ENCODE measurements at places on chromosomes 2 and 18. TPM values are rescaled to one million over a fixed set of nuclear protein-coding genes. Genes with fewer than 3 reads are reported as not detected.
A peak's percentile ranks its signal among the peaks of the same experiment; 100 is the strongest.

GRCh38 chr2:200377355-200378336 is 71.2 kb downstream of the SPATS2L start:
- peak overlapping the region; percentile 40 for H3K4me3 ChIP-seq
- no peak for DNase-seq
- H3K4me1 ChIP-seq: peaks cover 91% of the 10 kb centered on the region
- no peaks in the 10 kb centered on the region for H3K36me3 ChIP-seq

C2orf78 gene
- total RNA-seq: not detected

DNA sequence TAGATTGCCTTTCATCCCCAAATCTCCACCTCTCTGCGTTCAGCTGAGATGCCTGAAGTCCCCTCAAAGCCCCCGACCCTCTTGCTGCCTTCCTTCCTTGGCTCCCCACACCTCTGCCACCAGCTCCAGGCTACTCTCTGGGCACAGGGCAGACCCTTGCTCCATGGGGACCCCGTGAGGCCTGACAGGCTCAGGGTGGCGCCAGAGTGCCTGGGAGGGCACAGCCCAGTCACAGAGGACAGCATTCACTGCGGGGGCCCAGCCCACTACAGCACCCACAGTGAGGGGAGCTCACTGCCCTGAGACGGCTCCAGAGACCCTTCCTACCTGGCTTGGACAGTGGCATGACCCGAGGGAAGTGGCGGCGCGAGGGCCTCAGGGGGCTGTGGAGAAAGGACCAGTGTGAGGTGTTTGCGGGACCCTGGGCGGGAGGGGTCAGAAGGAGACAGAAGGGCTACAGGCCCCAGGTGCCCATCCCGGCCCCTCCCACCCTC is 51.0 kb downstream of the AQP12A start:
- H3K27ac ChIP-seq: no peak overlapping the region
- no peaks in the 10 kb centered on the region for H3K4me1 ChIP-seq
- no peak for DNase-seq
- no peak overlapping the region for H3K4me3 ChIP-seq
- H3K36me3 ChIP-seq: no peaks in the 10 kb centered on the region
- no peaks in the 10 kb centered on the region for H3K27me3 ChIP-seq

FARSB gene
- total RNA-seq: 31.6 TPM

GRCh38 chr2:219378163-219378851 is 9.4 kb downstream of the DNPEP start:
- H3K27me3 ChIP-seq: no peaks in the 10 kb centered on the region
- H3K4me1 ChIP-seq: no peaks in the 10 kb centered on the region
- no peak for DNase-seq
- H3K4me3 ChIP-seq: no peak overlapping the region

DNA sequence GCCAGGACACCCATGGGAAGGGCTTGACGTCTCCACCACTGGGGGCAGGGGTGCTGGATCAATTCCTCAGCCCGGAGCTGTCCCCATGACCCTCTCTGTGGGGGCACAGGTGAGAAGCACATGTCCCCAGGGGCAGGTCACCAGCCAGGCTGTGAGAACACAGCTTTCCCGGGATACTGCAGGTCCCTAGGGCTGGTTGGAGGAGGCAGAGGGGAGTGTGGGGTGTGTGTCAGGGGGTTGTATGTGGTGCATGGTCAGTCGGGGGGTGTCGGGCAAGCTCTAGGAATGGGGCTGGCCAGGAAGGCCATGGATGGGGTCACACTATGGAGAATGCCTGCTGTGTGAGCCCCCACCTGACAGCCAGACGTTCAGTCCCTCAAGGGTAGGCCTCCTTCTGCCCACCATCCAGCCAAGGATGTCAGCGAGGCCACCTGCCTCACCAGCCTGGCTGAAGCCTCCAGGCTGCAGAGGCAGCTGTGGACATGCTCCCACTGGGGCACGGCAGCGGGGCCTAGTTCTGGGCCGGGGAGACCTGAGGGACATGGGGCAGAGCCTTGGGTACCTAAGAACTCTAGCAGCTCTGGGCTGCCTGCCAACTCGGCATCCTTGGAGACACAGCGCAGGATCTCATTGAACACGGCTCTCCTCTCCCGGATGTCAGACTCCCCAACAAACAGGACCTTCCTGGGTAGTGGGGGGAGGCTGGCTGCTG is 10.3 kb downstream of the HS1BP3 start:
- DNase-seq: no peak
- H3K27ac ChIP-seq: no peak overlapping the region
- no peak overlapping the region for H3K4me3 ChIP-seq
- H3K36me3 ChIP-seq: no peaks in the 10 kb centered on the region

DNA sequence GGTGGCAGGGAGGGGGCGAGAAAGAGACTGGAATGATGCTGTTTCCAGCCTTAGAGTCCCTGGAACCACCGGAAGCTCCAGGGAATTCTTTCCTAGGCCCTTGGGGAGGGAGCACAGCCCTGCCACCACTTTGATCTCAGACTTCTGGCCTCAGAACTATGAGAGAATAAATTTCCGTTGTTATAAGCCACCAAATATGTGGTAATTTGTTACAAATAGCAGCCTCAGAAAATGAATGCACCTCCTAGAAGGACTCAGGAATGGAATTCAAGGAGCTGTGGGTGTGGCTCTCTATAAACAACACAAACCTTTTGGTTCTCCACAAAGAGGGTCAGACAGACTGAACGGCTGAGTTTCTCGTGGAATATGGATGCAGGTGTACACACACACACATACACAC is 144.5 kb downstream of the ACKR3 start:
- no peaks in the 10 kb centered on the region for H3K36me3 ChIP-seq
- H3K27ac ChIP-seq: no peak overlapping the region
- no peaks in the 10 kb centered on the region for H3K4me1 ChIP-seq
- no peak for DNase-seq
- no peak overlapping the region for H3K4me3 ChIP-seq

SPRED2 gene
- total RNA-seq: 60.1 TPM

DNA sequence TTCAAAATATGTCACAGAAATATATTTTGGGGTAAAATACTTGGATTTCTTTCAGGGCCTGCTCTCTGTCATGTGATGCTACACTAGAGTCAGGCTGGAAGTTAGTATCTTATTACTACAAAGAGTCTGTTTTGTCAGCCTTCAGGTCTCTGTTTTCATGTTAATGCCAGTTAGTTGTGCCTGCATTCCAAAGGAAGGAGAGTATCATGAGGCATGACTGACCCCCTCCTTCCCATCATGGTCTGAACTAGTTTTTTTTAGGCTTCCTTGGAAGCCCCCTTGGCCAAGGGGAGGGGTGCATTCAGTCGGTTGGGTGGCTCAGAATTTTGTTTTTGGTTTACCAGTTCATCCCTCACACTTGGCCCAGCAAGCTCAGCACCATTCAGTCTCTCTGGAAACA is 318.0 kb downstream of the ALK start:
- no peak overlapping the region for H3K4me3 ChIP-seq
- no peak for DNase-seq
- no peaks in the 10 kb centered on the region for H3K4me1 ChIP-seq
- no peaks in the 10 kb centered on the region for H3K27me3 ChIP-seq
- H3K36me3 ChIP-seq: no peaks in the 10 kb centered on the region

DNA sequence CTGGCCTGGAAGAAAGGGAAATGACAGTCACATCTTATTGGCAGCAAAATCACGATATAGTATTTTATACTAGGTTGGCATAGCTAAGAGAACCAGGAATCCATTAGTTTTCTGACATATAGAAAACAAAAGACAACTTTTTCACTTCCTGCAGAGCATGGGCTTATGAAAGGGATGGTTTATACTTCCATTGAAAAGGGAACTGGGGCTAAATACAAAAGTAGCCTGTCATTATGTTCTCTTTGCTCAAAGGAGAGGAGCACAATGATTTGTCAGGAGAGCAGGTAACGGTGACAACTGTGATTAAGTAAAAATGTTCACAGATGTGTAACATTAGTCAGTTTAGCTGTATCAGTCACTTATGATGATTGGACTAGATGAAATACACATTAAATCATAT is 46.4 kb downstream of the SLC25A12 start:
- H3K4me3 ChIP-seq: no peak overlapping the region
- no peak overlapping the region for H3K27ac ChIP-seq
- H3K27me3 ChIP-seq: no peaks in the 10 kb centered on the region
- no peaks in the 10 kb centered on the region for H3K4me1 ChIP-seq
- H3K36me3 ChIP-seq: no peaks in the 10 kb centered on the region

BMP10 gene
- not detected for total RNA-seq

DNA sequence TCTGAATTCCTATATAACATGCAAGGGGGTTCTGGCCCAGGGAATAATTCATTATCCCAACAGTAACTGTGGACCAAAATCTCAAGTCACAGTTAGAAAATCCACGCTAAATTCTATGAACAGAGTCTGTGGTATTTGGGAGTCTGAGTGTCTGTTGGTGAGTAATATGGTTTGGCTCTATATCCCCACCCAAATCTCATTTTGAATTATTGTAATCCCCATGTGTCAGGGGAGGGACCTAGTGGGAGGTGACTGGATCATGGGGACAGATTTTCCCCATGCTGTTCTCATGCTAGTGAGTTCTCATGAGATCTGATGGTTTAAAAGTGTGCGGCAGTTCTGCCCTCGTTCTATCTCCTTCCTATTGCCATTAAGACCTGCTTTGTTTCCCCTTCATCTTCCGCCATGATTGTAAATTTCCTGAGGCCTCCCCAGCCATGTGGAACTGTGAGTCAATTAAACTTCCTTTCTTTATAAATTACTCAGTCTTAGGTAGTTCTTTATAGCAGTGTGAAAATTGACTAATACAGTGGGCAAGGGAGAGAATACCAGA is 68.3 kb downstream of the NBAS start:
- no peaks in the 10 kb centered on the region for H3K36me3 ChIP-seq
- H3K4me1 ChIP-seq: no peaks in the 10 kb centered on the region
- no peaks in the 10 kb centered on the region for H3K27me3 ChIP-seq
- no peak overlapping the region for H3K4me3 ChIP-seq
- no peak for DNase-seq
- H3K27ac ChIP-seq: no peak overlapping the region

MC4R gene
- total RNA-seq: not detected

GRCh38 chr18:24721388-24721787 is 261.0 kb downstream of the HRH4 start:
- no peak overlapping the region for H3K27ac ChIP-seq
- H3K4me3 ChIP-seq: no peak overlapping the region
- H3K36me3 ChIP-seq: no peaks in the 10 kb centered on the region

GRCh38 chr2:208488686-208489564 is 82.3 kb downstream of the PTH2R start:
- H3K4me1 ChIP-seq: no peaks in the 10 kb centered on the region
- H3K4me3 ChIP-seq: no peak overlapping the region
- H3K27me3 ChIP-seq: no peaks in the 10 kb centered on the region
- DNase-seq: no peak
- no peaks in the 10 kb centered on the region for H3K36me3 ChIP-seq

GRCh38 chr2:133235968-133236367 is 332.3 kb downstream of the NCKAP5 start:
- no peak overlapping the region for H3K4me3 ChIP-seq
- H3K4me1 ChIP-seq: no peaks in the 10 kb centered on the region
- no peak for DNase-seq
- no peak overlapping the region for H3K27ac ChIP-seq
